Activated T-cell treated with anti-CD3 and anti-CD28 coated beads, Interleukin-2, amount 50 U/mL, for 72 hours (primary cell): ENCODE measurements at places on chromosomes 13 and 19.

- no peak for DNase-seq
Observed at GRCh38 chr13:103238441-103238840, 172.2 kb upstream of the SLC10A2 start.

DNA sequence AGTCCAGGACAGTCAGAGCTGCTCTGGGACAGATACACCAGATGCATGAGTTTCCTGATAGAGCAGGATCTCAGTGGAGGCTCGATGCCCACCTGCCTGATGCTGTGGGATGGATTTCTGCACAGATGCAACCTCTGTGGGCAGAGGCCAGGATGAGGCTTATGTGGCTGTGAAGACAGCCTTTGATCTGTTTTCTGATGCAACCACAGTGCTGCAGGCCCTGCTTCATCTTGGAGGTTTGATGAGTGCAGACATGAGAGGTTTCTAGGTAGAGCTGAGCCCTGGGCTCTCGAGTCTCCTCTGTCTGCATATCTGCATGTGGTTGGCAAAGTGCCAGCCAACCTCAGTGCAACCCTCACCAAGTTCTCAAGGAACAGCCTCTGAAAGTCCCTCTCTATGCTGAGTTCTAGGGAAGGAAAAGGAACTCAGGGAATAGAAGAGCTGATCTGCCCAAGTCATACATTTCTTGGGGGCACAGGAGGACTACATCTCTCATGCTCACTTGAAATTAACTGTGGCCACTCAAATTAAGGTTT is 23.1 kb upstream of the TSHZ3 start:
- peak; percentile 12 for DNase-seq

DNA sequence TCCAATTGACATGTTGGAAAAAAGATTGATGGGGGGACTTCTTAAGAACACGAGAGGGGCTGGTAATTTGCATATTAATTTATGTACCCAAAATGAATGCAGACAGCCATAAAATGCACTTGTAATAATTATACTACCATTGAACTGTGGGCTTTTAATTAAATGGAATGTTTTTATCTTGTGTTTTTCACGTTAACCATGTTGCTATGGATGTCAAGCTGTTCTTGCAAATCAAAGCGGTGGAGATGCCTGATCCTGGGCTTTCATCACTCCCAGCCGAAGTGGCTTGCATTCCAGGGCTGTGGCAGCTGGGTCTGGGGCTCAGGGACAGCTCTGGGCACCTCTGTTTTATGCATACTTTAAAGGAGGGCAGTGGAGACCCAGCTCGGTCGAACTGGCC is 179.4 kb upstream of the TMTC4 start:
- DNase-seq = no peak

- no peak for DNase-seq
Observed at GRCh38 chr13:84973661-84974060, 825.6 kb downstream of the SLITRK6 start.

GRCh38 chr13:44464471-44464870 is 90.8 kb downstream of the SERP2 start:
- DNase-seq = no peak

DNA sequence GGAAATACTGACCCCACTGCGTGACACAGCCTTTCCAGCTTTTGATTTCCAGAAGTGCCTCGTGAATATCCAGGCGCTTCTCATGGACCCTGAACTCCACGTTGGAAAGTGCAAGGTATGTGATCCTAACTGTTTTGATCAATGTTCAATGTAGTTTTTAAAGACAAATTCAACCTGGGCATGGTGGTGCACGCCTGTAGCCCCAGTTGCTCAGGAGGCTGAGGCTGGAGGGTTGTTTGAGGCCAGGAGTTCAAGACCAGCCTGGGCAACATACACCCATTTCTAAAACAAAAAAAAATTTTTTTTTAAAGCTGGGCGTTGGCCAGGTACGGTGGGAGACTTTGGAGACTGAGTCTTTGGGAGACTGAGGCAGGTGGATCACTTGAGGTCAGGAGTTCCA is 31.3 kb downstream of the CATSPERD start:
- no peak for DNase-seq

- DNase-seq = peak; percentile 67
Observed at GRCh38 chr13:51793570-51794271, 10.2 kb downstream of the DHRS12 start.

DNA sequence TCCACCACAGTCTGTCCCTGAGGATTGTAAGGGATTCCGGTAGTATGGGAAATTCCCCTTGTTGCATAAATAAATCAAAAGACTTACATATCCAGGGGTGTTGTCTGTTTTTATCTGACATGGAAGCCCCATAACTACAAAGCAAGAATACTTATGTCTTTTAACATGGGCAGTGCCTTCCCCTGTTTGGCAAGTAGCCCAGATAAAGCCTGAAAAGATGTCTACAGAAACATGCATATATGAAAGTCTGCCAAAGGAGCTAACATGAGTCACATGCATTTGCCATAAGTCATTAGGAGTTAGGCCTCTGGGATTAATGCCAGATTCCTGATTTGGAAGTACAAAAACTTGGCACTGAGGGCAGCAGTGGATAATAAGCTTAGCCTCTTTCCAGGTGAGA is 62.1 kb downstream of the ZNF737 start:
- no peak for DNase-seq

GRCh38 chr13:73059460-73060250 is 850 bp downstream of the KLF5 start:
- DNase-seq = peak; percentile 51

- no peak for DNase-seq
Observed at GRCh38 chr13:41289463-41289881, 21.6 kb upstream of the NAA16 start.

DNA sequence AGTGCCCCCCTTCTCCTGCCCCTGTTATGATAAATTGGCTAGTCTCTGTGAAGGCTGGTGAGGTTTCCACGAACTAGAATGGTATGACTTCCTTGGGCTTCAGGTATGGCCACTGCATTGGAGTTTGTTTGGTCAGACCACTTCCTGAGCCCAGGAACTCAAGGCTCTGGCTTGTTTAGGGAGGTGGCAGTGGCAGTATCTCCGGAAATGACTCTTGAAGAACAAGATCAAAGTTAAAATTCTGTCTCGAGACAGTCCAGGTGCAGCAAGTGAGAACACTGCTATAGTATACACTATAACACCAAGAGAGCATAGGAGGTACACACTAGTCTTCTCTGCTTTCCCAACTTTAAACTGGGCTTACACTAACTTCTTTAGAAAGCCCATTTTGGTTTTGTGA is 309.1 kb downstream of the KLF12 start:
- no peak for DNase-seq
